ENCODE measurements at places on chromosomes 1 and 21. TPM values are rescaled to one million over a fixed set of nuclear protein-coding genes. Genes with fewer than 3 reads are reported as not detected.
A peak's percentile ranks its signal among the peaks of the same experiment; 100 is the strongest.

IGFN1 gene
- polyA plus RNA-seq = not detected

KCNQ4 gene
- polyA plus RNA-seq = 0.10 TPM

NR0B2 gene
- not detected for polyA plus RNA-seq

TFF3 gene
- polyA plus RNA-seq = not detected

NPHP4 gene
- polyA plus RNA-seq = 0.29 TPM

GAS5 gene
- 310 TPM for polyA plus RNA-seq

GJA9 gene
- not detected for polyA plus RNA-seq

ZFP69B gene
- 2.0 TPM for polyA plus RNA-seq

TNFRSF1B gene
- 450 TPM for polyA plus RNA-seq

GRCh38 chr1:214440219-214440965 lies 111.0 kb downstream of the PTPN14 start:
- H3K27me3 ChIP-seq = no peaks in the 10 kb centered on the region
- H3K4me1 ChIP-seq = peaks cover 11% of the 10 kb centered on the region
- H3K36me3 ChIP-seq = no peaks in the 10 kb centered on the region
- no peak for DNase-seq

GRCh38 chr1:229613938-229614337 lies 12.0 kb downstream of the TAF5L start:
- peaks cover 5% of the 10 kb centered on the region for H3K4me1 ChIP-seq
- no peaks in the 10 kb centered on the region for H3K27me3 ChIP-seq
- H3K27ac ChIP-seq = no peak overlapping the region
- H3K36me3 ChIP-seq = peaks cover 53% of the 10 kb centered on the region
- no peak for DNase-seq
- no peak overlapping the region for H3K4me3 ChIP-seq

DNA sequence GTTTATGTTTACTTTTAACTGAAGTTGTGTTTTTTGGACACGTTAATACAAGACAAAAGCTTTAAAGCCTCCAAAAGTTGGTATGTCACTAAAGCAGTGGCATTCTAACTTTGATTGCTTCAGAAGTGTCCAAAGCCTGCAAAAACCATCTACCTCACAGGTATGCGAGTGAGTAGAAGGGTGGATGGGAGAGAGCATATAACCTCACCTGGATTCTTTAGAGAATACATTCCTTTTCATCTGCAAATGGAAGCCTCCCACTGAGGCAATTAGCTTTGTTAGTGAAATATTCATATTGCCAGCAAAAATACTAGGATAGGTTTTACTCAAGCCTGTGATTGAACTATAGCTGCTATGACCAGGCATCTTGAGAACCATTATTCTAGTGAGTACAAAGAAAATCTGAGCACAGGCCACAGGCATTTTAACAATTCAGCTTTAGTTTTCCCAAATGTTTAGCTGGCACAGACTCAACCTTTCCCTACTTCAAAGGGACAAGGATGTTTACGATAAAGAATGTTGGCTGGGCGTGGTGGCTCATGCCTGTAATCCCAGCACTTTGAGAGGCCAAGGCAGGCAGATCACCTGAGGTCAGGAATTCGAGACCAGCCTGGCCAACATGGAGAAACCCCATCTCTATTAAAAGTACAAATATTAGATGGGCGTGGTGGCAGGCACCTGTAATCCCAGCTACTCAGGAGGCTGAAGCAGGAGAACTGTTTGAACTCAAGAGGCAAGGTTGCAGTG lies 39.7 kb downstream of the MAP3K21 start:
- no peaks in the 10 kb centered on the region for H3K36me3 ChIP-seq
- DNase-seq = no peak

DNA sequence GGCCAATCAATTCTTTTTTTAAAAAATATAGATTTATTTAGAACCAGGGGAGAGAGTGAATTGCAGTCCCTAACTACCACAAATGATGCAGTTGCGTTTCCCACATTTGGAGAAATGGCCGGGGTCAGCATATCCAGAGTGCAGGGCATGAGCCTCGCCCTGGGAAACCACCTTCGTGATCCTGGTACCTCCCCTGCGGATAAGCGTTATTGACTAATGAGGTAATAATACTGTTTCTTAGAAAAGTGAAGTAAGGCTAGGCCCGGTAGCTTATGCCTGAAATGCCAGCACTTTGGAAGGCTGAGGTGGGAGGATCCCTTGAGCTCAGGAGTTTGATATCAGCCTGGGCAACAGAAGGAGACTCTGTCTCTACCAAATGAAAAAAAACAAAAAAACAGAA lies 111.5 kb upstream of the SLC45A1 start:
- no peak overlapping the region for H3K4me3 ChIP-seq
- no peak overlapping the region for H3K27ac ChIP-seq
- H3K27me3 ChIP-seq = no peaks in the 10 kb centered on the region
- DNase-seq = no peak

DNA sequence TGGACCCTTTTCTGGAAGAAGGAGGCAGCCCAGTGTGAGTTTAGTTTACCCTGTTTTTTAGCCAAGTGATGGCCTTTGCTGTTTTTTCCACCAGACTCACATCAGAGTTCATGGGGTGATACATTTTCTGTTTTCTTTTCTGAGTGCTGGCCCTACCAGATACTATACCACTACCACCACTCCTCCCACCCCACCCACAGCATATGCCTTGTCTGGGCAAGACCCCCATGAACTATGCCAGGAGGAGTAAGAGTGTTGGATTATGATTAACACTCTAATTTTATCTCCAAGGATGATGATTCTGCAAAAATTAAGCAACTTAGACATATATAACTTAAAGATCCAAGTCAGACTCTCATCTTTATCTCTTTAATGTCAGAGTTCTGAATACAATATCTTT lies 26.1 kb downstream of the FABP3 start:
- H3K27ac ChIP-seq = no peak overlapping the region
- H3K4me3 ChIP-seq = no peak overlapping the region
- no peaks in the 10 kb centered on the region for H3K4me1 ChIP-seq
- peaks cover 43% of the 10 kb centered on the region for H3K36me3 ChIP-seq
- H3K27me3 ChIP-seq = no peaks in the 10 kb centered on the region
- no peak for DNase-seq

DNA sequence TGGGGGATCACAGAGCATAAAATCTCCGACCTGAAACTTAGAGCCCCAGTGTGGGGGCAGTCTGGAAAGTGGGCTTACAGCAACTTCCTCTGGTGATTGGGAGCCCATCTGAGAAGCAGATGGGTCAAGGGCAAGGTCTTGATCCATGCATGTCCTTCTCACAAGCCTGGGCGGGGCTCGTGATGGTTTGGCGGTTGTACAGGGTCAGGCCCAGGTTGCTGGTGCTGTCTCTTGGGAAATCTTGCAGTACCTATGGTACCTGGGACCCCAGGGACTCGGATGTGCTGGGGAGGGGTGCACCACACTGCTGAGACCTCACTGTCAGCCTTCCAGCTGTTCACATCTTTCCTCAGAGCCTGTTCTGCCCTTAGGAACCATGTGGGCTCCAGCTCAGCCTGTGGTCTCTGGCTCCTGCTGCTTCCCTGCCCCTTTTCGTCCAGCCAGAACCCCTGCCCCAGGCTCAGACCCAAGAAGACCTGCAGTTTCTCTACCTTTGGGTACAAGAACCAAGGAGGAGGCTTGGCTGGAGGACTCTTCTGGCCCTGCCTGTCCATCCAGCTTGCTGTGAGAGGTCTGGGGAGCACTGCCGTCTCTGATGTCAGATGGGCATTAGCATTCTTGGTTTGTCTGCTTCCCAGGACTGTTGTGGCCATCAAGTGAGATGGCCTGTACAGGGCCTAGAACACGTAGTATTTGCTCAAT lies 24.5 kb downstream of the WNT4 start:
- no peak for DNase-seq
- H3K36me3 ChIP-seq = peaks cover 29% of the 10 kb centered on the region

DNA sequence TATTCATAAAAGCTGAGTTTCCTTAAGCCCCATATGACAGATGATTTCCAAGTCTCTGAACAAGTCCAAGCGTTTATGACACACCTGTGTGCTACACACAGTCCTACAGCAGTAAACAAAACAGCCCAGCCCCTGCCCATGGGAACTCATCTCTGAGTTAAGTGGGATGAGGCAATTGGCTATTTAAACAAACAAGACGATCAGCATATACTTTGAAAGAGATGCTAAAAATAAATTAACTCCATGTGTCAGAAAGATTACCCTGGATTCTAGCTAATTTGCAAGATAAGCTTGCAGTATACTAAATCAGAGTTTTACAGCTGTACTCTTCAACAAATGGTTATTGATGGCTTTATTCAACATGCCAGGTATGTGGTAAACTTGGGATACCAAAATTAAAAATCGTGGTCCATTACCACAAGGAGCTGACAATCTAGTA lies 7.0 kb downstream of the PSMG1 start:
- H3K4me3 ChIP-seq = no peak overlapping the region
- H3K27ac ChIP-seq = no peak overlapping the region
- peaks cover 43% of the 10 kb centered on the region for H3K36me3 ChIP-seq

GRCh38 chr1:206895837-206896242 lies 1.4 kb upstream of the IL24 start:
- H3K36me3 ChIP-seq = no peaks in the 10 kb centered on the region
- H3K27ac ChIP-seq = no peak overlapping the region

DNA sequence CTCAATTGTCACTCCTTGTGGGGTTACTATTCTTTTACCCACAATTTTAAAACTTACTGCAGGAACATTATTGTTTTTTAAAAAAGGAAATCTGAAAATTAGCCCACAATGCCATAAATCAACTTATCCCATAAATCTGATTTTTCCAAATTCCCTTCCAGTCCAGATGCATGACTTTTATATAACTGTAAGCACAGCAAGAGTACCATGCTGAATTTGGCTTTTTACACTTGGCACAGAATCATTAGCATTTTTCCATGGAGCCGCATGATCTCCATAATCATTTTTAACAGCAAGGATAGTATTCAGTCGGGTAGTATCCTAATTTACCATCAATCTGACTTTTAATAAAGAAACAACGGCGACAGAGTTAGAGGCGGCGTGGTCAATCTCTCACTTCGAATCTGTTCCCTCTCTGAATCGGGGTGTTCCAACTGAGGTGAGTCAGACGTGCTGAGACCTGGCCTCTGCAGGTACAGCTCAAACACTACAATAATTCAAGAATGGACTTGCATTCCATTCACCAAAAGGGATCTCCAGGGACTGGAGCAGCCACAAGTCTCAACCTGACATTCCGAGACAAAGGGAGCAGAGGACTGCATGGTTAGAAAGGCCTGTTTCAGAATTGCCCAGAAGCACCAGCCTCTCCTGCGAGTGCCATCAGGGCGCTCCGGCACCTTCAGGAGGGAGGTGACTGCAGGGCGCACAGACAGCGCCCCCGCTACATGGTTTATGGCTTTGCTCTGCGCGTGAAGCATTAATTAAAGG lies 48.9 kb downstream of the SLC66A1 start:
- H3K36me3 ChIP-seq = peaks cover 37% of the 10 kb centered on the region
- H3K27ac ChIP-seq = no peak overlapping the region
- H3K4me1 ChIP-seq = peaks cover 7% of the 10 kb centered on the region
- H3K4me3 ChIP-seq = no peak overlapping the region

- H3K4me3 ChIP-seq = no peak overlapping the region
- H3K36me3 ChIP-seq = no peaks in the 10 kb centered on the region
- H3K27me3 ChIP-seq = no peaks in the 10 kb centered on the region
- DNase-seq = no peak
- H3K27ac ChIP-seq = no peak overlapping the region
These were observed 511.1 kb upstream of the ADGRL4 start for GRCh38 chr1:79517470-79518224.

DNA sequence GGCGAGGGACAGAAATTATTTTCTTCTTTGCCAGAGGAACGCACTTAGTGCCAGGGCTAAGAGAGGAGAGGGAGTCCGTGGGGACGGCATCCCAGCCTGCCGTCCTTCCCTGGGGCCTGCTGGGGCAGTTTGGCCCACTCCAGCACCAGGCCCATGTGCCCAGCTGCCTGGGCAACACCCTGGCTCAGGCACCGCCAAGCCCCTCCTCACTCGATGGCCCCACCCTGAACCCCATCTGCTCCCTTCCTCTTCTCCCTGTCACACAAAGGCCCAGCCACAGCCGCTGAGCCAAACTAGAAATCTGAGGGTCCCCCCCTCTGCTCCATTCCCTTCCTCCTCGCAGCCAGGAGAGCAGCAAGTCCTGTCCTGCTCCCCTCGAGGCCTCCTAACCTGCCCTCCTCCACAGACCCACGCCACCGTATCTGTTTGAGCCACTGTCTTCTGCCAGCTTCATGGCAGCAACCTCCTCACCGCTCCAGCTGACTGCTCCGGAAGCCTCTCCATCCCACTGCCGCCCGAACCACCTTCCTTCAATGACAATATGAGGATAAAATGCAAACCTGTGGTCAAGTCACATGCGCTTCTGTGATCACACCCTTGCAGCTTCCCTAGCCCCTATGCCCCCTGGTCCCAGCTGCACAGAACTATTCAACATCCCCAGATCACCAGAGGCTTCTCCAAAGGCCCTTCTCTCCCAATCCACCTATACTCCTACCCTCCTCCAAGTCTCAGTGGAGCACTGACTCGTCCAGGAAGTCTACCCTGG lies 8.4 kb upstream of the TNNI1 start:
- DNase-seq = no peak
- no peak overlapping the region for H3K4me3 ChIP-seq
- H3K27ac ChIP-seq = no peak overlapping the region
- no peaks in the 10 kb centered on the region for H3K36me3 ChIP-seq

DNA sequence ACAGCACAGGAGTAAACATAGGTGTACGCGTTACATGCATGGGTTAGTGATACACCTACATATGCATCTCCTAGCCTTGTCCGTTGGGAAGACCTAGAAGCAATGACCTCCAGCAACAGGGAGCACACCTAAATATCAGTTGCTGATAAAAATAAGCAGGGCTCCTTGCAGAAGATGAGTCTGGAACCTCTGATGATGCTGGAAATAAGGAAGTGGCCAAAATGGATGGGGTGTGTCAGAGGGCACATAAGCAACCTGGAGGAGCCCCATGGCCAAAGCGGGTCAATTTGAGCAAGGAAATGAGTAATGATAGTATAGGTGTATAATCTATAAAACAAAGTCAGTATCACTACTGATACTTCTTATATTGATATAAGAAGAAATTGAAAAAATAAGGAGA lies 13.7 kb downstream of the ADARB1 start:
- peak overlapping the region; percentile 70 for H3K4me3 ChIP-seq
- no peak for DNase-seq
- H3K36me3 ChIP-seq = no peaks in the 10 kb centered on the region
- H3K4me1 ChIP-seq = peaks cover 54% of the 10 kb centered on the region
- H3K27me3 ChIP-seq = no peaks in the 10 kb centered on the region

DNA sequence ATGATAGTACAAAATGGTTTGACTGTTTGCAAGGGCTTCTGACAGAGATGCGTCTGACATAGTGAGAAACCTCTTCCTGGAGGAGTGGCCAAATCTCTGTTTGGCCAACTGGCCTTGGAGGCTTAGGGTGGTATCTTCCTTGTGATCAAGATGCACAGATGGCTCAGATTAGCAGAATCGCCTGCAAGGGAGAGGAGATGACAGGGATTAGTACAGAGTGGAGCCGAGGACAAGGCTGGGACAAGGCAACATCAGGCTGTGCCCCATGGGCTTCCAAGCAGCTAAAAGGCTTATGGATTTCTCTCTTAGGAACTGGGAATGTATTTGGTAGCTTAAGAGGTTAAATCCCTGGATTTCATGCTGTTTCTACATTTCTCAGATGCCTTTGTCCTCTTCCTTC lies 379.1 kb downstream of the SIPA1L2 start:
- no peak for DNase-seq
- no peaks in the 10 kb centered on the region for H3K36me3 ChIP-seq
- peaks cover 4% of the 10 kb centered on the region for H3K27me3 ChIP-seq
- no peak overlapping the region for H3K27ac ChIP-seq
- no peak overlapping the region for H3K4me3 ChIP-seq
- no peaks in the 10 kb centered on the region for H3K4me1 ChIP-seq

- peaks cover 36% of the 10 kb centered on the region for H3K27me3 ChIP-seq
- no peaks in the 10 kb centered on the region for H3K36me3 ChIP-seq
- H3K4me3 ChIP-seq = peak within 1 kb of the TSS; percentile 55
- peak; percentile 32 for DNase-seq
These were observed at the start of gene KIF26B for GRCh38 chr1:245154429-245155271. Gene KIF26B, plus strand, starts transcription at chr1:245154985. Its CDS starts 440 bp downstream, at chr1:245155425.

Measured in CD4-positive, CD25-positive, alpha-beta regulatory T cell (primary cell).